Neural crest cell (in vitro differentiated cells): ENCODE measurements at places on chromosomes 4 and X. TPM values are rescaled to one million over a fixed set of nuclear protein-coding genes. Genes with fewer than 3 reads are reported as not detected.

- H3K27me3 ChIP-seq: no peaks in the 10 kb centered on the region
- DNase-seq: no peak
- peaks cover 25% of the 10 kb centered on the region for H3K4me1 ChIP-seq
- no peak overlapping the region for H3K4me3 ChIP-seq
- H3K27ac ChIP-seq: no peak overlapping the region
Observed at GRCh38 chrX:2451501-2452316, 49.1 kb downstream of the DHRSX start.

DNA sequence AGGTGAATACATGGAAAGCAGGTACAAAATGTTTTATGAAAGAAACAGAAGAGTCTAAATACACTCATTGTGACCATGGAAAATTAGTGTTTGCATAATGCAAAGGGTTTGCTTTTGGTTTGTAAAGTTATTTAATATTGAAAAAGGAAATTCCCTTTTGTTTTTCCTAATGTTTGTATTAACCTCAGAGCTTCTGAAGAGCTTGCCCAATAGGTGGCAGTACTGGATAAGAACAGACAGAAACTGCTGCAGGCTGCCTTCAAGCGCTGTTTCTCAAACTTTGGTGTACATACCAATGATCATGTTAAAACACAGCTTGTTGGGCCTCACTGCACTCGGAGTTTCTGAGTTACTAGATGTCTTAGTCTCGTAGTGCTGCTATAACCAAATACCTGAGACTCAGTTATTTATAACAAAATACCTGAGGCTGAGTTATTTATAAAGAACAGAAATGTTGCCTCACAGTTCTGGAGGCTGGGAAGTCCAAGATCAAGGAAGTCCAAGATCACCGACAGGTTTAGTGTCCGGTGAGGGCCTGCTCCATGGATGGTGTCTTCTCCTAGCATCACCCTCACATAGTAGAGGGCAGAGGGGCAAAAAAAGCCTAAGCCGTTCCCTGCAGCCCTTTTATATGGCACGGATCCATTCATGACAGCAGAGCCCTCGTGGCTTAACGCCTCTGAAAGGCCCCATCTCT lies 54.2 kb downstream of the SUPT20HL2 start:
- H3K4me1 ChIP-seq: no peaks in the 10 kb centered on the region
- H3K36me3 ChIP-seq: no peaks in the 10 kb centered on the region
- no peak overlapping the region for H3K4me3 ChIP-seq
- DNase-seq: peak; percentile 31
- H3K27ac ChIP-seq: no peak overlapping the region

DNA sequence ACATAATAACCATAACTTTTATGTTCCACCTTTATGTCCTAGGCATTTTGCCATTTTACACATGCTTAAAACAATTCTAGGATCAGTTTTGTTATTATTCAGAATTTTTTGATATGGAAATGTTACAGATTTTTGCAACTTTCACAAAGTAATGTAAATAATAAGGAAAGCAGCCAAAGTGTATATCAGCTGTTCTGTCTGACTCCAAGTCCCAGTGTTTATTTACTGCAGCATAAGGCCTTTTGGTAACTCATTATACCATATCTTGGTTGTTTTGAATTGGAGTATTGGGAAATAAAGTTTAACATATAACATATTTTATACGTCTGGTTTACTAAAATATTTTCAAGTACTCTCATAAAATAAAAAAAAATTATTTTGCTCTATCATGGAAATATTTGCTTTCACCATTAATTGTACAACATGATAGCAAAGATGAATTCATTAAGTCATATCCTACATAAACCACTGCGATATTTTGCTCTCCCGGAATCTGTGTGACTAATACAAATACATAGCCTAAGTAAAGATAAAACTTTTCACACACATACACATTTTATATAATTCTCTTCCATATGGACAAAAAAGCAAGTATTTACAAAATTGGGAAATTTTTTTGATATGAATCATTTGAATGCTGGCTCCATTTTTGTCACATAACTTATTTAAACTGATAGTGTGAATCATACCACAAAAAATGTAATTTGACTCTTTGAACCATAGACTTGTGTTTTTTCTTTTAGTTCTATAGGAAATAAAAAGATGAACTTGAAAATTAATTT lies 399.0 kb downstream of the PABPC4L start:
- H3K4me3 ChIP-seq: no peak overlapping the region
- no peak for DNase-seq
- no peaks in the 10 kb centered on the region for H3K36me3 ChIP-seq

GRCh38 chr4:11564021-11564420 lies 135.3 kb upstream of the HS3ST1 start:
- no peaks in the 10 kb centered on the region for H3K4me1 ChIP-seq
- no peak overlapping the region for H3K4me3 ChIP-seq
- no peaks in the 10 kb centered on the region for H3K27me3 ChIP-seq
- H3K27ac ChIP-seq: no peak overlapping the region

DNA sequence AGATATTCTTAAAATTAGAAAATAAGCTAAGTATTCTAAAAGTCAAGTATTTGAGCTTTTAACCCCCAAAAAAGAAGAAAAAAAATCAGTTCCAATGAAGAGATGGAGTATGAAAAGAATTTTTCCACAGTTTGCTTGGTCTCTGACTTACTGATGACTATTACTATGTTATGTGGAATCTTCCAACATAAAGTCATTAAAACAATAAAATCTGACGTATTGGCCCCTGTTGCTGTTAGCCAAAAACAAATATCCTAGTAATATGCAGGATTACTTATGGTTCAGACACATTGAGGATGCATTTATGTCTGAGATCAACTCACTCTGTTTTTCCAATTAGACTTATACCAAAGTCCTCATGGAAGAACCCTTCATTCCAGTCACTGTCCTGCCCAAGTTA lies 517.2 kb upstream of the ADGRL3 start:
- DNase-seq: no peak
- no peaks in the 10 kb centered on the region for H3K36me3 ChIP-seq
- no peak overlapping the region for H3K4me3 ChIP-seq
- no peaks in the 10 kb centered on the region for H3K4me1 ChIP-seq
- no peaks in the 10 kb centered on the region for H3K27me3 ChIP-seq
- no peak overlapping the region for H3K27ac ChIP-seq

- no peak overlapping the region for H3K27ac ChIP-seq
- H3K4me1 ChIP-seq: peaks cover 12% of the 10 kb centered on the region
- no peaks in the 10 kb centered on the region for H3K27me3 ChIP-seq
- no peak overlapping the region for H3K4me3 ChIP-seq
Observed at GRCh38 chr4:137754652-137755471, 222.6 kb upstream of the PCDH18 start.

- no peak overlapping the region for H3K27ac ChIP-seq
- H3K27me3 ChIP-seq: no peaks in the 10 kb centered on the region
- H3K4me1 ChIP-seq: no peaks in the 10 kb centered on the region
- no peak overlapping the region for H3K4me3 ChIP-seq
Observed at GRCh38 chr4:99047710-99048109, 40.9 kb downstream of the ADH5 start.

- no peaks in the 10 kb centered on the region for H3K36me3 ChIP-seq
- H3K27me3 ChIP-seq: peaks cover 43% of the 10 kb centered on the region
- no peak overlapping the region for H3K4me3 ChIP-seq
- H3K4me1 ChIP-seq: peaks cover 14% of the 10 kb centered on the region
- no peak for DNase-seq
- no peak overlapping the region for H3K27ac ChIP-seq
Observed at GRCh38 chrX:110321670-110322069, 3.8 kb upstream of the AMMECR1 start.

DNA sequence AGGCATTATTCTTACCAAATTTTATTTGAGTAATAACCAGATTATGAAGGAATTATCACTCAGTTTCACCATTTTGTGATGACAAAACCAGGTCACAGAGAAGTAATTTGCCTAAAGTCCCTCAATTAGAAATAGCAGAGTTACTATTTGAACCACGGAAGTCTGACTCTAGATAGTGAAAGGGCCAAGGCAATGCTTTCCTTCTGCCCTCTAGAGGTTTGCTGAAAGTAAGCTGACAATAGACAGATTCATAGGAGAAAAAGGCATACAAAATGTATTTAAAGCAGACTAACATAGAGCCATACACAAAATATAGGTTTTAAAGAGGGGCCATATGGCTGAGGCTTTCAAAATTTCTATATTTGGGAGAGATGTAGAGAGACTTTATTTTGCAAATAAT lies 43.1 kb downstream of the CXXC4 start:
- no peaks in the 10 kb centered on the region for H3K27me3 ChIP-seq
- peaks cover 11% of the 10 kb centered on the region for H3K4me1 ChIP-seq
- DNase-seq: no peak
- no peak overlapping the region for H3K4me3 ChIP-seq

DNA sequence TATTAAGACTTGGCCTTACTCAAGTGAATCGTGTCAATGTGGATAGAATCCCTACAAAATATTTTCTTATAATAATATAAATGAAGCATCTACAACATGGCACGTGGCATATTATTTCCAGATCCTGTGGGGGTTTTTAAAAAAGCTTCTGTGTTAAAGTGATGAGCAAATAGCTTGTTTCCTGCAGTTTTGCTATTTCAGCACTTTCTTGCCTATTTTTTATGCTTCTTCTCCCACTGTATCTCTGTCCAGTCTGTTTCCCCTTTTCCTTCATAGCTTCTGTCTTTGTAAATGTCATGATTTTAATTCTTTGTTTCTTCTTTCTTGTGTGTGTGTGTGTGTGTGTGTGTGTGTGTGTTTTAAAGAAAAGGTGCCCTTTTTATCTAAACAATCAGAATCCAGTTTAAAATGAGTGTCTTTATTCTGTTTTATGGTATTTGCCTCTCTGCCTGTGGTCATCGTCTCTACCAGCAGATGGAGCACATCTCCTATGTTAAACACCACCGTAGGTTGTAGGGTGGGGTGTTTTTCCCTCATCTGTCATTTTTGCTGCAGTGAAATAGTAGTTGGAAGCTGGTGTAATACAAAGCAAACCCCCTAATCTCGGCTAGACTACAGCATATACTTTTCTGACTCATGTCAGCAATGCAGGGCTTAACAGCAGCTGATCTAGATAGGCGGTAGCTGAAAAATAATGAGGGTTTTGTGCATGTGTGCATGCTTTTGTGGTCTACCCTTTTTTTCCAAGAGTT lies 33.1 kb downstream of the FTHL17 start:
- peaks cover 8% of the 10 kb centered on the region for H3K4me1 ChIP-seq
- H3K36me3 ChIP-seq: no peaks in the 10 kb centered on the region
- DNase-seq: peak; percentile 32
- no peak overlapping the region for H3K27ac ChIP-seq
- no peak overlapping the region for H3K4me3 ChIP-seq

GRCh38 chr4:48944756-48945241 lies 38.2 kb upstream of the OCIAD2 start:
- no peak overlapping the region for H3K27ac ChIP-seq
- no peaks in the 10 kb centered on the region for H3K4me1 ChIP-seq
- peaks cover 21% of the 10 kb centered on the region for H3K27me3 ChIP-seq
- peak; percentile 21 for DNase-seq

- no peaks in the 10 kb centered on the region for H3K4me1 ChIP-seq
- no peak overlapping the region for H3K4me3 ChIP-seq
- H3K36me3 ChIP-seq: no peaks in the 10 kb centered on the region
- DNase-seq: no peak
- H3K27me3 ChIP-seq: no peaks in the 10 kb centered on the region
- H3K27ac ChIP-seq: no peak overlapping the region
Observed at GRCh38 chr4:67198727-67199126, 346.6 kb downstream of the CENPC start.

DNA sequence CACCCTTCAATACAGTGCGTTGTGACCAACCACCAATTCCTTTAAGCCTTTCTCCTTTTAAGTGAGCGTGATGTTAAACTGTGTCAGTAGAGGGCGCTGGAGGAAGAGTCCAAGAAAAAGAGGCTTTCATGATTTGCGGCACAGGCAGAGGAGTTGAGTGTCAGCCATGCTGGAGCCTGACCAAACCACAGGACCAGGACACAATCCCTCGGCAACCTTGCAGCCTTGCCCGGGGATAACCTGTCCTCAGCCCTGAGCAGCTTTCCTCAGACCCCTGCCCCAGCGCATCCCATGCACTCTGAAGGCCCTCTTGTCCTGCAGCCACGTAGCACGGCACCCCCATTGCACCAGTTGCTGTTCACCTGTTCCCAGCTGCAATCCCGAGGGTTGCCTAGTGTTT lies 53.5 kb upstream of the SMIM31 start:
- no peaks in the 10 kb centered on the region for H3K27me3 ChIP-seq
- H3K36me3 ChIP-seq: no peaks in the 10 kb centered on the region
- no peaks in the 10 kb centered on the region for H3K4me1 ChIP-seq
- H3K4me3 ChIP-seq: no peak overlapping the region
- peak; percentile 15 for DNase-seq
- H3K27ac ChIP-seq: no peak overlapping the region

DNA sequence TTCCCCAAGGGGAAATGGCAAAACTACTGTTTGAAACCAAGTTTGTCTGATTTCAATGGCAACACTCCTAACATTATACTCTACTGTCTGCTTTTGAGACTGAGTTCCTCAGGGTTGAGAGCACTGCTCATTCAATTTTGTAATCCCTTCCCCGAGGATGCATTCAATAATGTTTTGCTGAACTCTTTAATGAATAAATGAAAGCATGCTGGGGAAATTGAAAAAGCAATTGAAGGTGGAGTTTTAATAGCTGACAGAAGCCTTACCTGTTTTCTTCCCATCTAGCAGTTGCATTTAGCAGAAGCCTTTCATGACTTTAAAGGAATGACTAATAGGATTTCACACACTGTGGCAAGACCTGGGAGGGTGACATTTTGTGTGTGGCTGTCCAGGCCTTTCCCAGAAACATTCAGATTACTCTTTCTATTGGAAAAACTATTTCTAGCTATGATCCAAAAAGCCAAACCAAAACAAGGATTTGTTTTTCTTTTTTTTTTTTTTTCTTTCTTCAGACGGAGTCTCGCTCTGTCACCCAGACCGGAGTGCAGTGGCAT lies 45.1 kb downstream of the DTHD1 start:
- H3K36me3 ChIP-seq: no peaks in the 10 kb centered on the region
- H3K4me1 ChIP-seq: no peaks in the 10 kb centered on the region
- DNase-seq: no peak
- no peak overlapping the region for H3K27ac ChIP-seq

GRCh38 chrX:136829413-136829812 lies 48.7 kb upstream of the ARHGEF6 start:
- no peak overlapping the region for H3K27ac ChIP-seq
- H3K4me1 ChIP-seq: no peaks in the 10 kb centered on the region
- H3K27me3 ChIP-seq: no peaks in the 10 kb centered on the region
- H3K4me3 ChIP-seq: no peak overlapping the region
- H3K36me3 ChIP-seq: peaks cover 23% of the 10 kb centered on the region
- DNase-seq: no peak

- peak overlapping the region; percentile 50 for H3K27ac ChIP-seq
- H3K27me3 ChIP-seq: no peaks in the 10 kb centered on the region
- peaks cover 8% of the 10 kb centered on the region for H3K36me3 ChIP-seq
- H3K4me3 ChIP-seq: no peak overlapping the region
- DNase-seq: no peak
Observed at GRCh38 chr4:2942037-2942531, 21.1 kb downstream of the NOP14 start.

Gene MXRA5
- 1.3 TPM in 2 replicates for total RNA-seq

Gene FAM13A
- total RNA-seq: 18.1 and 22.8 TPM in 2 replicates

Gene DCAF12L2
- 2.9 and 3.3 TPM in 2 replicates for total RNA-seq

Gene FGFRL1
- 54.9 and 58.8 TPM in 2 replicates for total RNA-seq

Gene RPL39
- 2,047 and 2,088 TPM in 2 replicates for total RNA-seq

Gene CFAP47
- 0.75 and 0.93 TPM in 2 replicates for total RNA-seq

Gene CXCL6
- 0.39 TPM in 1 of 2 replicates, not detected in the other for total RNA-seq
